ENCODE measurements at places on chromosomes 12 and 14. TPM values are rescaled to one million over a fixed set of nuclear protein-coding genes. Genes with fewer than 3 reads are reported as not detected.

KLRF1 gene
- total RNA-seq = 0.28 TPM

ACOT4 gene
- total RNA-seq = 0.59 TPM

OR6C65 gene
- total RNA-seq = not detected

MSRB3 gene
- 3.2 TPM for total RNA-seq

KRT82 gene
- total RNA-seq = not detected

AQP6 gene
- total RNA-seq = 0.09 TPM

CCER1 gene
- total RNA-seq = not detected

MMP19 gene
- total RNA-seq = 6.8 TPM

KLRD1 gene
- 0.54 TPM for total RNA-seq

LALBA gene
- not detected for total RNA-seq

Measured in pancreas (tissue), 10 donors.